ENCODE measurements at places on chromosomes 4 and X.

DNA sequence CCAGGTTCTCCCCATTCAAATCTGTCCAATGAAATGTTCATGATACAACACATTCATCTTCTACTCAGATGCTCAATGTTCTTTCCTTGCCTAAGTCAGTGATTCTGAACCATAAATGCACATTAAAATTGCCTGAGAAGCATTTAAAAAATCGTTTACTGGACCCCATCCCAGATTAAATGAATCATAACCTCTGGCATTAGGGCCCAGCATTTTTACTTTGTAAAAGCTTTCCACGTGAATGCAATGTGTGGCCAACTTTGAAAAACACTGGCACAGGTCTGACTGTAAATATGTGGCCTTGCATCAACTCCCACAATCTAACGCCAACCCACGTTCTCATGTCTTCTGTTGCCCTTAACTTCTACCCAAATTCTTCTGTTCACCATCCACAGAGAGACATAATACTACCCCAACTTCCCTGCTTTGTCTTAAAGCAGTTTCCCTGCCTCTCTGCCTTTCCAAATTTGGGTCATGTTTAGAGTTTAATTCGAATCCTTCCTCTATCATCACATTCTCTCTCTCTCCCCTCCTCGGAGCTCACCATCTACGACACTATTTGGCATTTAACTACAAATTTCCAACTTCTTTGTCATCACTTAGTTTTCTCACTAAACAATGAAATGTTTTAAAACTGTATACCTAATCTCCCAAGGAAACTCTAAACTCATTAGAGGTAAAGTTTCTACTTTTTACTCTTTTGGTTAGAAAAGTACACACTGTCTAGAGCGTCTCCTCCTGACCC, 78.7 kb downstream of the PRKG2 start:
- DNase-seq, result no peak

- no peak for DNase-seq
Observed at GRCh38 chr4:173564461-173564860, 34.4 kb upstream of the HAND2 start.

DNA sequence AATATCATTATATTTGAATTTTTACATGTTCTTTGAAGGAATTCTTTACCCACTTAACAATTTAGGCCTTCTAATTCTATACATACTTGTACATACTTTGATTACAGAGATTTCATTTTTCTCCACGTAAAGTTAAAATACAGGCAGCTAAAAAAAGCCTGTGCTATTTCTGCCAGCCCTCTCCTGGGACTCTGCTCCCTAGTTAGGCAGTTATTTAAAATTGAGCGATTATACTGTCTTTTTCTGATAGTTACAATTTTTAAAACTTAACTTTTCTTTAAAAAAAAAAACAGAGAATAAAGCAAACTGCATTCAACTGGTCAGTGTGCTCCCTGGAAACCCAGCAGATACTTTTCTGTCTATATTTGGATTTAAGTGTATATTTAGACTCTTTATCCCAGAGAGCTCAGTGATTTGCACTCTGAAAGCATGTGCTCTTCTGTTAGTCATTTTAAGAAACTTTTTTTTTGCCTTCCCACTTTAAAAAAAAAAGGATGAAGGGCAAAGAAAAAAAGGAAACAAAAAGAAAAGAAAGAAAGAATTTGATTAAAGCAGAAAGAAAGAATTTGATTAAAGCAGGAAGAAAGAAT, 18.1 kb upstream of the FAM241A start:
- DNase-seq, result no peak

DNA sequence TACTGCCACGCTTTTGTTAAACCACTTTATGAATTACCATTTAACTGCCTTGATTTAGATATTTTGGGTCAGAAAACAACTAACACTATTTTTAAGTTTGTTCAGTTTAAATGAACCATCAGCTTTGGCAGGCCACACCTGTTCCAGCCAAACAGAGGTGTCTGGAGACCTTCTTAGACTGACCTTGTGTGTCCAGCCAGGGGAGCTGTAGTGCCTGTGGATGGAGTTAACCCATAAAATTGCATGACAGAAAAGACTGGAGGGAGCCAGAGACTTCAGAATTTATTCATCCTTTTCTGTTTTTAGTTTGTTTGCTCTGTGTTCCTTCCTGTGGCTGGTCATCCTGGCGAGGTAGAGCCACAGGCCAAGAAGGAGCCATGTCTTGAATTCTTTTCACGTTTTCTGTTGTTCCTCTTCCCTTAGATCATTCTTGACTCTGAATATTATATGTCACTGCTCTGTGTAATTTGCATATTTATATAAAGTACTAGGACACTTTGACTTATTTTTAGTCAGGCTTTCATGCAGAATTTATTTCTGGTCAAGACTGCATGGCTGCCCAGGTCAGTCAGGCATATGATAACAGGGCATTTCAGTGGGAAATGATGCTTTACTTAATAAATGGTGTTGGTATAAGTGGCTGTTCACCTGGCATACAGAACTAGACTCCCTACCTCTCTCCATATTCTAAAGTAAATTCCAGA, 26.7 kb downstream of the HERC3 start:
- DNase-seq, result no peak

DNA sequence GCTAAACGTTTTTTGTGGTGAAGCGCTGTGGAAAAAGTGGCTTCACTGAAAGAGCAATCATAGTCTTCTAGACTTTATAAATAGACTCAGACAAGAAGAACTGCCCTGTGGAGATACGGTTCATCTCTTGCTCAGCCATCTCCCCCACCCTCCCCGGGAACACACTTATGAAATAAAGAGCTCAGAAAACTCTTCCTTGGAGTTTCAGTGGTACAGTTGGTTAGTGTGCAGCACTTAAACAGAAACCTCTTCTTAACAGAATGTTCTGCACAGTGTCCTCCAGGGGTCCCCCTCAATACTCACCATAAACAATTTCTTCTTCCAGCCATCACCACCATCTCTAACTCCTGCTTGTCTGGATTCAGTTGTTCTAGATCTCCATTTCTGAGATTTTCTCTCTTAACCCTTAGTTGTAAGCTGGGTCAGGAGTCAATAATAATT, 313.0 kb downstream of the ARHGAP10 start:
- no peak for DNase-seq

- no peak for DNase-seq
Observed at GRCh38 chr4:72553540-72554337, 15.3 kb downstream of the ADAMTS3 start.

- no peak for DNase-seq
Observed at GRCh38 chr4:138519436-138519835, 277.3 kb upstream of the SLC7A11 start.

DNA sequence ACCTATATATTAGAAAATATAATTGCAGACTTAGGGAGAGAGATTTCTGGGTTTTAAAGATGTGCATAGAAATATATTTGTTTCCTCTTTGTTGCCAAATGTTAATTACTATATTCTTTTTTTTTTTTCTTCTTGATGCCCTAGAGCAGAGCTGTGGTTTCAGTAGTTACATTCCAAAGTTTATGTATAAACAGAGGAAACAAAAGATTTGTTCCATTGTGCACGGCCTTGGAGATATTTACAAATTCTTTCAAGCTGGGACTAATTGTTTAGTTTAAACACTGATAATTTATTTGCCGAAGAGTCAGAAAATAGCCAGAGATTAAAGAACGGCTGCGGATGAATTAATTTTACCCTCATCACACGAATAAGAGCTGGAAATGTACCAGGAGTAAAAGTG, 85.1 kb downstream of the USP46 start:
- no peak for DNase-seq

DNA sequence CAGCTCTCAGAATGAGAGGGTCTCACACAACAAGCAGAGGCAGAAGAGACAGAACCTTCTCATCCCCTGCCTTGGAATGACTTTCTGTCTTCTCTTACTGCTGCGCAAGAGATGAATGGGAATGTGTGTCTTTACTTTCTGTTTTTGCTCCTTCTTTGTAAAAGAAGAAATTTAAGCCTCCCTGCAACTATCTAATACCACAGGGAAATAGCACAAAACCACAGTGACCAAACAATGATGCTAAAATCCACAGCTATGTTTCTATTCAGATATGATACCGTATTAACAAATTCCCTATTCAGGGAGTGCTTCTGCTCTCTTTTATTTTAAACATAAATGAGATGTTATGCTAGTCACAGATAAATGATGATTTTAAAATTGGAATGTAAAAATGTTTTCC, 173.8 kb upstream of the RAI2 start:
- DNase-seq, result no peak

- no peak for DNase-seq
Observed at GRCh38 chr4:6888506-6889071, 21.0 kb upstream of the TBC1D14 start.

- no peak for DNase-seq
Observed at GRCh38 chr4:113899271-113900070, 80.0 kb downstream of the ARSJ start.

- no peak for DNase-seq
Observed at GRCh38 chr4:88341227-88342192, 37.1 kb upstream of the HERC6 start.

GRCh38 chr4:79163981-79164490, 161.8 kb downstream of the NAA11 start:
- DNase-seq, result no peak

DNA sequence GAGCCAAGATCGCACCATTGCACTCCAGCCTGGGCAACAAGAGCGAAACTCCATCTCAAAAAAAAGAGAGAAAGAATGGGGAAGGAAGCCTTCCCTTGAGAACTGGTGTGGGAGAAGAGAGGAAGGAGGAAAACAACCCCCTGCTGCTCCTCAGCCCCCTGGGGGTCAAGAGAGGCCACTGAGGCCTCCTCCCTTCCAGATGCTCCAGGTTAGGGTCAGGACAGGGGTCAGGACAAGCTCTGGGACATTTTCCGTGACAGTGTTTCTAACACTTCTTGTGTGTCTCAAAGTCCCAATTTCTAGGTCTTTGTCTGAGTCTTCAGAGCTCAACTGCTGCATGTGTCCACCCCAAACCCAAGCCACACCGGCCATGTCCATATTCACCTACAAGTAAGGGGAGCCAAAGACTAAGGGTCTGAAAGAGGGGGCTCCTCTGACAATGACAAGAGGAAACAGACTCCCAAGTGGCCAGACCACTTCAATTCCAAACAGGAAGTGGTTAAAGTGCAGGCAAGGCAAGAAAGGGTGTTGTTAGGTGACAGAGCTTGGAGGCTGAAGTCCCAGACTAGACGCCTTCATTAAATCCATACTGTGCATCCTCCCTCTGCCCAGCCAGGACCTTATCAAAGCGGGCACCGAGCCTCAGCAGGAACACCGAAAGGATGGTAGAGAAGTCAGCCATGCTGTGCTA, 8.3 kb downstream of the L1CAM start:
- DNase-seq, result no peak

- DNase-seq, result no peak
Observed at GRCh38 chrX:13009844-13010243, 34.6 kb downstream of the FAM9C start.

GRCh38 chrX:146346102-146346501, 463.5 kb upstream of the CXorf51B start:
- no peak for DNase-seq

- no peak for DNase-seq
Observed at GRCh38 chrX:31236231-31236630, 164.4 kb upstream of the FTHL17 start.

- DNase-seq, result no peak
Observed at GRCh38 chr4:149521611-149522425, 293.8 kb downstream of the IQCM start.

- DNase-seq, result no peak
Observed at GRCh38 chr4:56979421-56980072, 851 bp downstream of the POLR2B start.

- no peak for DNase-seq
Observed at GRCh38 chr4:23779839-23780238, 110.0 kb downstream of the PPARGC1A start.

- DNase-seq, result no peak
Observed at GRCh38 chr4:79087071-79087470, 147.8 kb upstream of the PAQR3 start.

Measured in cortex of kidney (tissue), 1 donor.